ENCODE measurements at places on chromosomes 2 and 18. TPM values are rescaled to one million over a fixed set of nuclear protein-coding genes. Genes with fewer than 3 reads are reported as not detected.

The TMEFF2 gene
- total RNA-seq, result not detected

The WDR35 gene
- total RNA-seq, result 7.4 TPM

The NT5C1B gene
- not detected for total RNA-seq

The MEP1B gene
- not detected for total RNA-seq

The ALKAL2 gene
- not detected for total RNA-seq

The GBX2 gene
- not detected for total RNA-seq

The SIX3 gene
- total RNA-seq, result 1.4 TPM

The TMEM247 gene
- not detected for total RNA-seq

The MEIS1 gene
- total RNA-seq, result 9.1 TPM

The SNED1 gene
- 9.6 TPM for total RNA-seq

The SLC5A7 gene
- not detected for total RNA-seq

The LONRF2 gene
- not detected for total RNA-seq

The ZNF385B gene
- total RNA-seq, result 2.8 TPM

The IL1RL1 gene
- 0.55 TPM for total RNA-seq

The CYBRD1 gene
- 132 TPM for total RNA-seq

Measured in PC-9 (cell line).